ENCODE measurements at places on chromosomes 3 and 15.

- DNase-seq: no peak
Observed at GRCh38 chr3:13316603-13317002, 103.5 kb downstream of the NUP210 start.

GRCh38 chr3:48157950-48158376 lies 30.3 kb downstream of the CDC25A start:
- DNase-seq: no peak

GRCh38 chr3:175398676-175399075 lies 539.5 kb downstream of the NAALADL2 start:
- DNase-seq: no peak

GRCh38 chr15:93088981-93089726 lies at the start of gene RGMA:
Gene RGMA (minus strand): TSS chr15:93089211. CDS start chr15:93088932, 279 bp downstream.
- DNase-seq: peak; percentile 33

DNA sequence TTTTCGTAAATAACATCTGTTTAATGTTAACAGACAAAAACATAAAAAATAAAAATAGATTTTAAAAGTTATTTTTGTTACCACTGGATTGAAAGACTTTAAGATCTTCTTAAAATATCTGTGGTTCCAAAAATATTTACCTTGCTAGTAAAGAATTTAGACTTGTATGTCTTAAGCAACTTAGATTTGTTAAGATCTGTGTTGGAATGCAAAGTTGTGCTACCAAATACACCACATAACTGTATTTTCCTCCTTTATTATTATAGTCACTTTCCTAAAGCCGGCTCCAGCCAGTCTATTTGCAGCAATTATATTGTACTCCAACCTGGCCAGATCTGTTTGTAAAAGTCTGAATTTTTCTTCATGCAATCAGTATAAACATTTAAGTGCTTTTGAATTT lies 63.7 kb downstream of the SPRED1 start:
- no peak for DNase-seq

DNA sequence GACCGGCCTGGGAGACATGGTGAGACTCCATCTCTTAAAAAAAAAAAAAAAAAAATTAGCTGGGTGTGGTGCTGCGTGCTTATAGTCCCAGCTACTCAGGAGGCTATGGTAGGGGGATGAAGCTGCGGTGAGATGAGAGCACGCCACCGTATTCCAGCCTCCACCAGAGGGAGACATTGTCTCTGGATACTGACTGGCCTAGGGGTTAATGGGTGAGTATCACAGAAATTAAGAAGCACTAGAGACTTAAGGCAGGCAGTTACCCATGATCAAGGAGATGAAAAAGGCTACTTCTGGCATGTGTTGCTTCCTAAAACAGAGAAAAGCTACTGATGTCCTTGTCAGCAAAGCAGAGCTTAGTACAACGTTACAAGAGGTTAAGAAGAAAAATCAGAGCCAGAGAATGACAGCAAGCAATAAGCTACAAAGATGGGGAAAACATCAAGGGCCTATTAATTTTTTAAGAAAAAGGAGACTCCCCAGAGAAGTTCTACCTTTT lies 8.6 kb downstream of the TFRC start:
- peak; percentile 72 for DNase-seq

Data from NCI-H2081 (cell line).